Fibroblast of skin of left biceps (primary cell): ENCODE measurements at places on chromosomes 12 and 14.

DNA sequence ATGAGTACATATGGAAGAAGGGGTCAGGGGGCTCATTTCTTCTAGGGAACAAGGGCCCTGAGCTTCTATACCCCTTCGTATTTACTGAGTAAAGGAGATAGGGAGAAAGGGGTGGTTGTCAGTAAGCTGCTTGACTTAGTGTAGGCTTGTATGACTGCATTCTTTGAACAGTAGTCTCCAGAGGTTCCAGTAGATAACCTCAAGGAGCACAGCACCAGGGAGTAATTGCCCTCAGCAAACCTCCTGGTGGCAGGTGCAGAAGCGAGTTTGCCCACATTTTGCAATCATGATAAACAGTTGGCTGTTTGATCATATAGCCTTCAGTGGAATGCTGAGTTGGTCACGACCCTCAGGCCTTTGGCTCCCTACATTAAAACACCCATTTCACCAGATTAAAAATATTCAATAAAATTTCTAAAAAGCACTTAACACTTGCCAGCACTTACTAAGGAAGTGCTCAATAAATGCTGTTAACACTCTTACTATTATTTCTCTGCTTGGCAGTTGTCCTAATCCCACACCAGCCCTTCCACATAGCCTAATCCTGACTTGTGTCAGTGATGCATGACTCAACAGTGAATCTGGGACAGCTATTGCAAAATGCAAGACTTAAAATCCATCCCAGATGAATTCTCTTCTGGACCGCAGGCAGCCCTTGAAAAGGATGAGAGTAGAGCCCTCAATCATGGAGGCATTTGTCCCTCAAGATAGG lies 3.7 kb upstream of the DHRS4L2 start:
- peak; percentile 94 for DNase-seq

DNA sequence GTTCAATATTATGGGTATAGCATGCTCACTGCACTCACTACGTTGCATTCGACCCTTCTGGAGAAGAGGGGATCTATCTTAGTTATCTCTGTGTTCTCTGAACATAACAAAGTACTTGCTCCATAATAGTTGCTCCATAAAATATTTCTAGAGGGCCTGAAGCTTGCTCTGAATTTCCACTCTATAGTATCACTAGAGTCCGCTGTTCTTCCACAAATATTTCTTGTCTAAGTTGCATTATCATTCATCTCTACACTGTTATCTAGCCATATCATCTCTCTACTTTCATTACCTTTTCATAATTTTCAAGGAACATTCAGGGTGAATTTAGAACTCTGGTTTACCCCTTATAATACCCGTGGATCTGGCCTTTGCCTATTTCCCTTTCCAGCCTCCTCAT lies 246.1 kb upstream of the PDE3A start:
- no peak for DNase-seq

DNA sequence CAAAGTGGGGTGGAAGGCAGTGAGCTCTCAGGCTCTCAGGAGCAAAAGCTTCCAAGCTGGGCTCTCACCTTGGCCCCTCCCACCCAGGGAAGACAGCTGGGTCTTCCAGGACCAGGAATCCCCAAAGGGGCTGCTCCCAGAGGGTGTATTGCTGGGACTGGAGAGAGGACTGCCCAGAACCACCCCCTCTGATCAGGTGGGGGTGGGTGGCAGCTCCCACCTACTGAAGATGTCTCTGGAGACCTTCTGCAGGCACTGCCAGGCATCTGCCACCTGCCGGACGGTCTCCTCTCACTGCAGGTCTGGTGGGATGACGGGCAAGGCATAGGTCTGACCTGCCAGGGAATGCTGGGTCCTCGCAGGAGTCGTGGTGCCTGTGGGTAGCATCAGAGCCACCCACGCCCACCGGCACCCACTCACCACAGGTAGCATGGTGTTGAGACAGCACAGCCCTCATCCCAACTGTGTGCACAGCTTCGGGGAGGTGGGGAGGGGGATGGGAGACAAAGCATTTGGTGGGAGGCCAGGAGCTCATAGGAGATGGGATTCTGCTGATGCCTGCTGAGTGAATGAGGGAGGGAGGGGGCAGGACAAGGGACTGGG lies 103.2 kb downstream of the SINHCAF start:
- DNase-seq, result no peak

DNA sequence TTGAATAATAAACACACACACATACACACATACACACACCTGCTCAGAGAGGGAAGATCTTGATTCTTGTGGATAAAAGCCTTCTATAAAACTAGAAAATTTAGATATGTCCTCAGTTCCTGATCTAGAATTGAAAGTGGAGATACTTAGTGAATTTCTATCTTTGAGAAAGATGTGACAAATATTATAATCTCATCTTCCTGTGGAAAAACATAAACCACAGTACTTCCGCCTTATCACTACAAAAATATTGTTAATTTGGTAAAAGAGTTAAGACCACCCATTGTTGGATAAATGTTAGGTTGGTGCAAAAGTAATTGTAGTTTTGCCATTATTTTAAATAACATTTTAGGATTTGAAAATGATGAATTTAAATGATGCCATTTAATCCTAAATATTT lies at the start of gene KLRK1:
TSS of gene KLRK1 (minus strand) at position 138 of the 400 bp plus-strand sequence. CDS start 1,231 bp downstream, outside the sequence.
- no peak for DNase-seq

DNA sequence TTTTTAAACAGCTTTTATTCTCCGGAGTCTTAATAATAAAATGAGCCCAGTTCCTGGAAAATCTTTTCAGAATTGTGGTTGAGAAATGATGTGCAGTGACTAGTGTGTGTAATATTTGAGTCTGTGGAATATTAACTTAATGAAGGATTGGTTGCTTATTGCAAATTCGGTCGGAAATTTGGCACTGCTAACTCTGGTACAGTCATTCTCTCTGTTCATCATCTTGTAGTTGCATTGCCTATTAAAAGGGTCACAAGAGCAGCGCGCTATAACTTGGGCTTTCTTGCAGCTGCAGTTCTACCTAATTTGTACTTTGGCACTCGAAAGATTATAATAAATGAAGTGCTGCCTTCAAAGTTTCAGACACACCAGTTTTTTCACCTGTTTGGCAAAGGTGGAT lies 146.0 kb downstream of the FLRT2 start:
- no peak for DNase-seq

GRCh38 chr14:54465654-54466053 lies 23.1 kb downstream of the GMFB start:
- no peak for DNase-seq
